ENCODE measurements at places on chromosomes 2 and 18. TPM values are rescaled to one million over a fixed set of nuclear protein-coding genes. Genes with fewer than 3 reads are reported as not detected.
A peak's percentile ranks its signal among the peaks of the same experiment; 100 is the strongest.

DNA sequence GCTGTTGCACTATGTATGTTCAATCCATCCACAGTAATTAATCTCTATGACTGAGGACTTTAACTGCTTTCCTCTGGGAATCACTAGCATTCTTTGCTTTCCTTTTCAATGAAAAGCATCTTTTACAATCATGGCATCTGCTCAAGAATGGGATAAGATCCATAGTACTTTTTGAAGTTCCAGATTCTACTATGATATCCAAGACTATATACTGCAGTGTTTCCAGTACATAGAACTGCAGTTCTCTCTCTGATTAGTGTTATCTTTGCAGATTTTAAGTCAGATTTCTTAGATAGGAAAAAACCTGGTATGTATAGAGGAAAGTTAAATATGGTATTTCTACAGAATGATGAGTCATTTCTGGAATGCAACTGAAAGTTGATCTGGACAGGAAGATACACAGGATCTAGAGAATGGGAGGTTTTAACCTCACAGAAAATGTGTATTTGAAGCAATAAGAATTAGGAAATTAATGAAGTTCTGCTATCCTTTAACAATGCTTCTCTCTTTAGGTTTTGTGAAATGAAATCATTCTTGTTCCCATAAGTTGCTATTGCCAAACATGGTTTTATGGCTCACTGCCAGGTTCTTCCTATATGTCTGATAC is 670.7 kb downstream of the ERBB4 start:
- no peak for DNase-seq
- no peaks in the 10 kb centered on the region for H3K4me1 ChIP-seq
- no peaks in the 10 kb centered on the region for H3K27me3 ChIP-seq
- H3K27ac ChIP-seq = no peak overlapping the region
- H3K4me3 ChIP-seq = no peak overlapping the region

DNA sequence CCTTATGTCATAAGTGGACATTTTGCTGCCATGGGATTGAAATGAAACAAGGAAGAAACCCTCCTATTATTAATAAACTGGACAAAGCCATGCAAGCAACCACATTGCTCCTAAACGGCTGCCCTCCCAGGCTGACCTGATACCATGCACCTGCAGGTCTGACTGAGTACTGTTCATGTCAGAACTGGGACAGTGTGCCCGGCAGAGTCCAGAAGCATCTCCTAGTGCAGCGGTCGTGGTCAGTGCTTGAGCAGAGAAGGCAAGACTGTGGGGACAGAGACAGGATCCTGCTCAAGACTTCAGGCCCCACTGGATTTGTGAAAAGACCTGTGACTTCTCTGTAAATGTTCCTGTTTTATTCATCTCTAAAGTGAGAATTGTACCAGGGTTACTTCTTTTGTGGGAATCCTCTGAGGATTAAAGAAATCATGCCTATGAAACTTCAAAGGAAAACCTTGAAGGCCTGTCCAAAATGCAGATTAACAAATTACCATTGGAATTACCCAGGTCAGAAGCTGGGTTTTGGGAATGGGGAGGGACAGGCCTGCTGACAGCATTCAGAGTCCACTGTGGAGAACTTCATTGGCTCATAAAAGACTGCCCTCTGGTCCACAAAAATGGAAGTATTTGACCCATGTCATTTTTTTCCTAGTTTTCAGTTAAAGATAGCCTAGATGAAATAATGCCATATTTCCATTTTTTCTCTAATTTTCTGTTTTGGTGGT is 13.9 kb downstream of the RNF144A start:
- no peak overlapping the region for H3K27ac ChIP-seq
- no peak overlapping the region for H3K4me3 ChIP-seq
- DNase-seq = no peak
- H3K27me3 ChIP-seq = no peaks in the 10 kb centered on the region
- H3K4me1 ChIP-seq = no peaks in the 10 kb centered on the region

DNA sequence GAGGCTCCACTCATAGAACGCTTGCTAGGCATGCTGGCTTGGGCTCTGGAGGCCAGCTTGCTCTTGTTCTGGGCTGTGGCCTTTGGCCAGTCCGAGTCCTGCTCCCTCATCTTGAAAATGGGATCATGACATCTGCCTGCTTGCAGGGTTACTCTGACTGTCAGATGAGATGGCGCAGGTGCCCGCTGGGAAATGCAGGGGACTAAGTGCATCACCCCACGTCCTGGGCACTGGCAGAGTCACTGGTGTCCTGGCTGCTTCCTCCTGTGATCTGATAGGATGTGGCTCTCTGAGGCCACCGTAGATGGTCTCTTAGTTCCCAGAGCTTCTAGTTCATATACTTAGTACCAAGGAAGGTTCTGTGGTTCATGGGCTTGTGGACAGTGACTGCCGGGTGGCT is 18.5 kb downstream of the LDLRAD4 start:
- DNase-seq = no peak
- no peak overlapping the region for H3K27ac ChIP-seq
- H3K4me1 ChIP-seq = peaks cover 6% of the 10 kb centered on the region

DNA sequence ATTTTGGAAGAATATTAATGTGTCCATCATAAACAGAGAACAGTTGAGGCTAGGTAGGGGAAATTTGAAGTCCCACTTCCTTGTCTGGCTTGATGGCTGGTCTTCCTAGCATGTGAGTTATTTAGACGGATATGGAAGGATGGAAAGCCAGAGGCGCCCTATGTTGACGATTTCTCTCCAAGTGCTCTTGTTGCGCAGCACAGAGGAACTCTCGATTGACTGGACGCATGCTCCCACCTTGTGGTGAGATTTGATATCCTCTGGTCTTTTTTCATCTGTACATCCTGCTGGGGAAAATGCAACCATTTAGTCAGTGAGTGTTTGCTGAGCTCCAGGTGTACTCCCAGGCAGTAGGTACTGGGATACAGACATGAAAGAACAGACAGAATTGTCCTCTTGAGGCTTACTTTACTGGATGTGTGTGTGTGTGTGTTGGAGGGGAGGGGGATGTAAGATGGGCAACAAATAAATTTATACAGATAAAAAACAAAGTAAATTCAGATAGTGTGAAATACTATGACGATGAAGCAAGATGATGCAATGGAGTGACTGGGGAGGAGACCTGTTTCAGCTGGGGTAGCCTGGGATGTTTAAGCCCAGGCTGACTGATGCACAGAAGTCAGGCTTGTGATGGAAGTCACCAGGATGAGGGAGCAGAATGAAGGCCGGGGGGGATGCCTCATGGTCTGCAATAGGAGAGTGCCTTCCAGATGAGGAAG is 137.2 kb downstream of the TRIM43 start:
- H3K27me3 ChIP-seq = no peaks in the 10 kb centered on the region
- H3K4me1 ChIP-seq = peaks cover 4% of the 10 kb centered on the region
- DNase-seq = peak; percentile 86

DNA sequence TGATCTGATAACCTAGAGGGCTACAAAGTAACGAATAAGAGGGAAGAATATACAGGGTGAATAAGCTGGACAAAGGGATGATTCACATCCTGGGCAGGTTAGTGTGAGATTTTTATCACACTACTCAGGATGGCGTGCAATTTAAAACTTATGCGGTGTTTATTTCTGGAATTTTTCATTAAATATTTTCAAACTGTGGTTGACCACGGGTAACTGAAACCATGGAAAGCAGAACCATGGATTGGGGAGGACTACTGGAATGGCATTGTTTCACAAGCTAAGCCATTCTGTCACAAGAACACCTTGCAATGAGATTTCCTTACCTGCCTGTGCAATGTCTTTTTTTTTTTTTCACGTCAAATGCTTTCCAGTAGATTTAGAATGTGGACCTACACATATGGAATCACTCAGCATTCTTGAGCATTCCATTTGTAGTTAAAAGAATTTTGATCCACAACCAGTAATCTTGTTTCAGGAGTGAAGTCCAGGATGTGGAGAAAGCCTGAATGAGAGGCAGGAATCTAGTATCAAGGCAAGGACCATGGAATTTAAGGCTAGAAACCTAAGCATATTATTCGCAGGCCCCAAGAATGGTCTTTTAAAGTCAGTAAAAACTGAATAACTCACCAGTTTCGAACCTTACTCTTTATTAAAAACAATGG is 8.0 kb upstream of the CDK15 start:
- no peak for DNase-seq
- H3K27me3 ChIP-seq = no peaks in the 10 kb centered on the region
- H3K4me3 ChIP-seq = 0 out of 2 replicates have a peak overlapping the region, but pooled peaks have one; percentile 5

DNA sequence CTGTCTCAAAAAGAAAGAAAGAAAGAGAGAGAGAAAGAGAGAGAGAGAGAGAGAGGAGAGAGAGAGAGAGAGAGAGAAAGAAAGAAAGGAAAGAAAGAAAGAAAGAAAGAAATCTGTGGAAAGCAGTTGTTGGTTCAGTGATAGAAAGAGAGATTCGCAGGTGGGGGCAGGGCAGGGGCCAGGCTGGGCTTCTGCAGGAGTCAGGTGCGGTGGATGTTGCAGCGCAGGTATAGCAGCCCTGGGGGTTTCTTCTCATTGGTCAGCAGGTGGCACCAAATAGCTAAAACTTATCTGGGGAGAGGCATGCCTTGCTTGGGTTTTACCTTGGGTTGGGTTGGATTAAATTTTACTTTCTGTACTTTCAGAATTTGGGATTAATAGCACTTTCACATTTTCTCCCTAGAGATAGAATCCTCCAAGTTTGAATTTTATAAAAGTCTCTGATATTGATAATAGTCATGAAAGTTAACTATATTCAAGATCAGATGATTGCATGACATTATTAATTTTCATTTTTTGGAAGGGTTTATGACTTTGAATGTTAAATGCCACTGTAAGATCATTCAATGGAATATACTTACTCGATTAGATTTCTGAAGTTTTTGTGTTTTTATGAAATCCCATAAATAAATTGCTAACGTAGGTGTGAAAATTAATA is 66.6 kb downstream of the SPTBN1 start:
- DNase-seq = peak; percentile 60
- H3K36me3 ChIP-seq = peaks cover 3% of the 10 kb centered on the region
- H3K4me1 ChIP-seq = peaks cover 31% of the 10 kb centered on the region

- no peak for DNase-seq
- H3K36me3 ChIP-seq = no peaks in the 10 kb centered on the region
- H3K27ac ChIP-seq = no peak overlapping the region
- no peaks in the 10 kb centered on the region for H3K27me3 ChIP-seq
- H3K4me3 ChIP-seq = no peak overlapping the region
Measured at GRCh38 chr18:34003687-34004086, 221.0 kb downstream of the NOL4 start.

GRCh38 chr18:75364512-75365253 is 62.8 kb downstream of the SMIM21 start:
- no peaks in the 10 kb centered on the region for H3K27me3 ChIP-seq
- H3K4me3 ChIP-seq = no peak overlapping the region
- no peaks in the 10 kb centered on the region for H3K4me1 ChIP-seq
- no peak overlapping the region for H3K27ac ChIP-seq
- no peaks in the 10 kb centered on the region for H3K36me3 ChIP-seq
- DNase-seq = no peak

- no peak overlapping the region for H3K4me3 ChIP-seq
- H3K27me3 ChIP-seq = no peaks in the 10 kb centered on the region
Measured at GRCh38 chr2:88754585-88755320, 63.3 kb downstream of the RPIA start.

DNA sequence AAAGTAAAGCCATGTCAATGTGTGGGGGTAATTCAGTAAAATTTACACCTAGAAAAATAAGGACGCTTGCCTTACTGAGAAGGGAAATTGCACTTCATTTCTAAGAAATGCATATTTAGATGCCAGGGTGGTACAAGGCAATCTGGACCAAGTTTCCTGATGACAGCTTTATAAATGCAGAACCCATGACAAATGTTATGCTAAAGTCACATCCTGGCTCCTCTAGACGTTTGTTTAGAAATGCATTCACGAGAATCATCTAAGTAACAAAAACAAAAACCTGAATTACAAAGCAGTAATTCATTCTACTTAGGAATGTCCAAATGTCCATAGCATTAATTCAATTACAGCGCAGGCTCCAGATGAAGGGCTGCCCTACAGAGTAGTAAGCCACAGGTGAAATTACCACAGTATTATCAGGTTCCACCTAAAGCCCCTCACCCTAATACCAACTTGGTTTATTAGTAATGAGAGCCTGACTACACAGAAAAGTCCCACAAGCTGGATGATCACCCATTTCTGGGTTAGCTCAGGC is 49.8 kb downstream of the REV1 start:
- DNase-seq = no peak
- H3K36me3 ChIP-seq = peaks cover 12% of the 10 kb centered on the region
- H3K4me3 ChIP-seq = no peak overlapping the region

The CFAP221 gene
- 0.96 TPM for total RNA-seq

The HRH4 gene
- total RNA-seq = not detected

The EVX2 gene
- not detected for total RNA-seq

The ITGB6 gene
- total RNA-seq = 0.12 TPM

The CROCC2 gene
- not detected for total RNA-seq

The PSMA8 gene
- not detected for total RNA-seq
